CD4-positive, alpha-beta T cell treated with Interferon gamma for 1 hour (primary cell): ENCODE measurements at places on chromosomes 7 and 10.

GRCh38 chr10:33208166-33208565 lies 126.3 kb downstream of the NRP1 start:
- DNase-seq: no peak

- DNase-seq: no peak
Observed at GRCh38 chr10:86036544-86036831, 330.1 kb downstream of the GRID1 start.

- DNase-seq: no peak
Observed at GRCh38 chr7:28767356-28767755, 190.8 kb downstream of the TRIL start.

- DNase-seq: no peak
Observed at GRCh38 chr10:129694691-129695243, 227.7 kb downstream of the MGMT start.

- no peak for DNase-seq
Observed at GRCh38 chr7:25949736-25950487, 202.1 kb upstream of the NFE2L3 start.

- DNase-seq: no peak
Observed at GRCh38 chr10:7218968-7219367, 191.9 kb downstream of the SFMBT2 start.

- DNase-seq: no peak
Observed at GRCh38 chr10:6153845-6154244, 48.9 kb upstream of the PFKFB3 start.
